ENCODE measurements at places on chromosomes 3 and 15. TPM values are rescaled to one million over a fixed set of nuclear protein-coding genes. Genes with fewer than 3 reads are reported as not detected.

DNA sequence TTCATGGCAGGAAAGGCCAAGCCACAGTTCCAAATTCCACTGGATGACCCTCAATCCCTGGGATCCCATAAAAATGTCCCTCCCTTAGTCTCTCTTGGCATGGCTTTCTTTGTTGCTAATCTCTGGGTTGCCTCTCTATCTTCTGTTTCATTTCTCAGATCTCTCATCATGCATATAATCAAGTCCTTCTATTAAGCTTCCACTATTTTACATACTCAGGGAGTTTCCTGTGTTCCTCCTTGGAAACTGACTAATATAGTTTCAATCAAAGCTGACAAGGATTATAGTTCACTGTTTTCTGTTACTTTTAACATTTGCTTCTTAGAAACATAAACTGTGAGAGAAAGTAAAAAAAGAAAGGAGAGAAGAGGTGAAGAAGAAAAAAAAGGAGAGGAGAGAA is 113.8 kb upstream of the COL8A1 start:
- no peak for DNase-seq

DNA sequence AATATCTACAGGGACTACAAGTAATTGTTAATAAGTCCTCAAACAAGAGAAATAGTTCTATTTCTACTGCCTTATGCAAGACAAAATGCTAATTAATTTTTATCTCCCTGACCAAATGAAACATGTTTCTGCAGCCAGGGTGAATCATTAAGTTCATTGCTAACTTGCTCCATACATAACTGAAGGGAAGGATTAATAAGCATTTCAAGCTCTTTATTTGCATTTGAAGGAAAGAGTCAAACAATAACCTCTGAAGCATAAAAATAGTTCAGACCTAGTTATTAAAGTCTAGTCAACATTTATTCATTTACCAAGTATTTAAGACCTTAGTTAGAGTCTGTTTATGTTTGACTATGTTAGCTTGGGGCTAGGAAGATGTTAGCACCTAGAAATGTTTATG is 120.0 kb downstream of the ATP1B3 start:
- no peak for DNase-seq

- DNase-seq: no peak
Observed at GRCh38 chr15:28992336-28992864, 106.6 kb downstream of the APBA2 start.

GRCh38 chr3:113142476-113142875 is 68.9 kb upstream of the BOC start:
- DNase-seq: no peak

- DNase-seq: no peak
Observed at GRCh38 chr3:192408007-192408646, 319.2 kb downstream of the FGF12 start.

DNA sequence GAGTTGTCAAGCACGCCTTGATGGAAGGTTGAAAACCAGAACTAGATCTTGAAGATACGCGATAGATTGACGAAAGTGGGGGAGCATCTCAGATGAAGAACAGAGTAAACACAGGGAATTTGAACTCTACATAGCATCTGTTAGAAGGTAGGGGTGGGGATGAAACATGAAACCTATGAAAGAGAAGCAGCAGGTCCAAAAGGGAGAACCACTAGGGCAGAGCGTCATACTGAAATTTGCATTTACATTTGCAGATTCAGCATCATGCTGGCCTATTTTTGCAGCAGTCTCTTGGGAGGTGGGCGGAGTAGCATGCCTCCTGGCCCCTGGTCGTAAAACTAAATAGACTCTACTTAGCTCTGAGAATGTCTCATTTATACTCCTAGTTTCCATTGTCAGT is 46.1 kb upstream of the RASGRP1 start:
- no peak for DNase-seq

The AHSG gene
- not detected for total RNA-seq

GRCh38 chr3:151445273-151446001 is 15.4 kb downstream of the IGSF10 start:
- no peak for DNase-seq

- no peak for DNase-seq
Observed at GRCh38 chr15:78070049-78070700, 7.3 kb downstream of the TBC1D2B start.

GRCh38 chr3:153856932-153857331 is 264.3 kb upstream of the ARHGEF26 start:
- no peak for DNase-seq

DNA sequence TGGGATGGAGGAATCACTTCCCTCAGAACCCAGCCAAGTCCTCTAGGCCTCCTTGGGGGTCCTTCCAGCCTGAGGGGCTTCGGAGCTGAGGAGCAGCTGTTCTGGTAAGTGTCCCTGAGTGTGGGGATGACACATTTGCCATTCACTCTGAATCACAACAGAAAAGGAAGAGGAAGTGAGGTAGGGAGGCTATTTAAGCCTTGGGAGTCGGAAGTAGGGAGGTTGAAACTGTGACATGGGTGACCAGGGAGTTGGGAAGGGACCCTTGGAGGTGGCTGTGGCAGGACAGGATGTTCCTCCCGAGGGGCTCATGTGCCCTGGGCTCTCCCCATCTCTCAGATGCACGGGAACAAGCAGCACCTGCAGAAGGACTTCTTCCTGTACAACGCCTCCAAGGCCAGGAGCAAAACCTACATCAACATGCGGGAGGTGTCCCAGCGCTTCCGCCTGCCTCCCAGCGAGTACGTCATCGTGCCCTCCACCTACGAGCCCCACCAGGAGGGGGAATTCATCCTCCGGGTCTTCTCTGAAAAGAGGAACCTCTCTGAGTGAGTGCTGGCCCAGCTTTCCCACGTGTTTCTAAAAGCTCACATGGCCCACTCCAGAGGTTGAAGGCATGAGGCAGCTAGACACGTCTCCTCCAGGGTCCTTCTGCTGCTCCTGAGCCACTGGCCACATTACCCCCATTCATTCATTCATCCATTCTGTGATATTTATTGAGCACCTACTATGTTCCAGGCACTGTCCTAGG is 43.3 kb downstream of the CAPN3 start:
- DNase-seq: no peak

The OXTR gene
- total RNA-seq: 4.8 TPM

GRCh38 chr15:62147551-62147950 is 17.5 kb downstream of the C2CD4B start:
- DNase-seq: no peak

- no peak for DNase-seq
Observed at GRCh38 chr3:18774319-18775088, 349.4 kb upstream of the SATB1 start.

The ERC2 gene
- 0.19 TPM for total RNA-seq

DNA sequence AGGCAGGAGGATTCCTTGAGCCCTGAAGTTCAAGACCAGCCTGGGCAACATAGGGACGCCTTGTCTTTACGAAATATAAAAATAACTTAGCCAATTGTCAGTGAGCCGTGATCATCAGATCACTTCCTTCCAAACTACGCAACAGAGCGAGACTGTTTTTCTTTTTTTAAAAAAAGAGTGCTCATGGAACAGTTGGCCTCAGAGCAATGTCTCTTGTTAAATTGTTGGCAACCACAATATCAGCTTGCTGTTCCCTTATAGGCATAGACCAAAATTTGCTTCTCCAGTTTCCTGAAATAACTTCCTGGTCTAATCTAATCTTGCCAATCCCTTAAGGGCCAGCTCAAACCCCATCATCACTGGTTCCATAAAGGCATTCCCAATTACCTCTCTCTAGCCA is 93.3 kb upstream of the SLC4A7 start:
- no peak for DNase-seq

DNA sequence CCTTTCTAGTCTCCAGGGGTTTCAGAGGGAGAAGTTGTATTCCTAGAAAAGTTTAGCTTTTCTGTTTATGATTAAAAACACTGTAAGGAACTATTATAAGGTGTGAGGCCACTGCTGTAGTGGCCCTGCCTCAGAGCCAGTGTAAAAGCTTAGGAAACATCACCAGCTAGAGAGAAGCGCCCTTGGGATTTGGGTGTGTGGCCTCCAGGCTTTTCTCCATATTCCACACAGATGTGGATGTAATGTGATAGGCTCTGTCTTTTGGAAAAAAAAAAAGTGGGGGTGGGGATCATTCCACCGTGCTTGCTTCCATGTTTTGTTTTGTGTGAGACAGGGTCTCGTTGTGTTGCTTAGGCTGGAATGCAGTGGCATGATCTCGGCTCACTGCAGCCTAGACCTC is 13.9 kb downstream of the SEC61A1 start:
- DNase-seq: no peak

The FHIT gene
- 8.1 TPM for total RNA-seq

- no peak for DNase-seq
Observed at GRCh38 chr3:167733961-167734497, 663 bp downstream of the PDCD10 start.

Measured in glomerular endothelial cell (primary cell).